ENCODE measurements at places on chromosomes 16 and 17.

DNA sequence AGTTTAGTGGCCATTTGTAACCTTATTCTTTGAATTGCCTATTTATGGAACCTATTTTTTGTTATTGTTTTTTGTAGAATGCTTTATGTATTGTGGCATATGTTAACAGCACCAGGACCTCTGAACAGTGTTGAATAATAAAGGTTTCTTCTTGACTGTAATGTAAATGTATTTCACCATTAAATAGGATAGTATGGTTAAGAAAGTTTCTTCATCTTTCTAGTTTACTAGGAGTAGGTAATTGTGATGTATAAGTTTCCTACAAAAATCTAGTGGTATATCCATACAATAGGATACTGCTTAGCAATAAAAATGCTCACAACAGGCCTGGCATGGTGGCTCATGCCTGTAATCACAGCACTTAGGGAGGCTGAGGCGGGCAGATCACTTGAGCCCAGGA, 52.3 kb downstream of the TAOK1 start:
- no peak for DNase-seq

DNA sequence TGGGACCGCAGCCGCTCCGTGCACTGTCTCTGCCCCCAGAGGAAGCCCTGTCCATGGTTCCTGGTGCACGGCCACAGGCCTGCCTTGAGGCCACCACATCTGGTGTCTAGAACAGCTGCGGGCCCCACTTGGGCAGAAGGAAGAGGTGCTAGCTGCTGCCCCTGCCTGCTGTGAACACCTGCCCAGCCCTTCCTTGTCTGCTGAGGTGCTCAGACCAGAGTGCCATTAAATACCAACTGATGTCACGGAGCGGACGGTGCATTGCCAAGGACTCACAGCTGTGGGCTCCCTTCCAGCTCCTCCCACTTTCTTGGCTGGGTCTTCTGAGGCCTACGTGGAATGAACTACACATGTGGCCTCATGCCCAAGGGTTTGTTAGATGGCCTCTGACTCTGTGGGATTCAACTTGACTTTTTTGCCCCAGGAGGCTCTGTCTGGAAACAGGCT, 146.1 kb downstream of the RAB11FIP4 start:
- no peak for DNase-seq

GRCh38 chr16:68290450-68290849, 20.3 kb downstream of the SLC7A6OS start:
- no peak for DNase-seq

DNA sequence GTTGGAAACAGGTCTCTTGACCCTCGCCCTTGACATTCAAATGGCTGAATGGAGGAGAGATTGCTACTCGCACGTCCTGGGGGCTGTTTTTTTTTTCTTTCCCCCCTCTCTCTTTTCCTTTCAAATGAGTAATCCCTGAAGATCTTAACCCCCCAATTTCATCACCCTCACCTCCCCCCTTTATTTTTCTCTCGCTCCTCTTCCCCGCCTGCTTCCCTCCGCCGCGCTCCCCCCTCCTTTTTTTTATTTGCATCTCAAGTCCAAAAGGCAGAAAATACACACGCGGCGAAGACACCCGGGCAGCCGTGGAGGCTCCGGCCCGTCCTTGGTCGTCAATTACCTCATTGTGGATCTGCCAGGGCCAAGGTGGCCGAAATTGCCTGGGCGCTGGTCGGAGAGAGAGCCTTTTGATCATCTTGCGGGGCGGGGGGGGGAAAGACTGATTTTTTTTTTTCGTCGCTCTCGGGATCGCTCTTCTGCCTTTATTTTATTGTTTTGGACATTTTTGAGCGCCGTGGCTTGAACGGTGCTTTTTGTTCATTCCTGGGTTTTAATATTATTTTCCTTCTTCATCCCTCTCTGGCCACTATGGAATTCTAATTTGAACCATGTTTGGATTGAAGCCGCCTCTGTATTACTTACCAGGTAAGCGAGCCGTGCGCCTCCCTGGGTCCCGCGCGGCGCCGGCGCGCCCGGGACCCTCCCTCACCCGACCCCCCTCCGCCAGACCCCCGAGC, 57.2 kb upstream of the GSE1 start:
- no peak for DNase-seq

- no peak for DNase-seq
These were observed 177.0 kb downstream of the RGS9 start for GRCh38 chr17:65314212-65314611.

GRCh38 chr17:47423406-47424295, 99.9 kb downstream of the EFCAB13 start:
- DNase-seq: peak; percentile 3

- DNase-seq: no peak
These were observed 532 bp downstream of the ARRB2 start for GRCh38 chr17:4710693-4711634.

DNA sequence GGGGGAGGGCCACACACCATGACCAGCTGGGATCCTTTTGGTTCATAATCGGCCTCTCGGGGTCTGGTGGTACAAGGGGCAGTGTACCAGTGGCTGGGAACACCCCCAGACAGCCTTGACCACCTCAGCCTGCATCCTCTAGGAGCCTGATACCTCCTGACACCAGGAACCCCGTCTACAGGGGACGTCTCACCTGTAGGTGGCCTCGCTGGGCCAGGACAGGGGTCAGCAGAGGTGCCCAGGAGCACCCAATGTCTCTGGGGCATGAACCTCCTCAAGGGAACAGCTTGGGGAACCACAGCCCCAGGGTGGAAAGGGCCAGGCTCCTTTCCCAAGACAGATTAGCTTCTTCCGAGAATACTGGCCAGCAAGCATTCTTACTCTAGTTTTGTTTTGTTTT, 2.5 kb upstream of the METRNL start:
- DNase-seq: no peak

DNA sequence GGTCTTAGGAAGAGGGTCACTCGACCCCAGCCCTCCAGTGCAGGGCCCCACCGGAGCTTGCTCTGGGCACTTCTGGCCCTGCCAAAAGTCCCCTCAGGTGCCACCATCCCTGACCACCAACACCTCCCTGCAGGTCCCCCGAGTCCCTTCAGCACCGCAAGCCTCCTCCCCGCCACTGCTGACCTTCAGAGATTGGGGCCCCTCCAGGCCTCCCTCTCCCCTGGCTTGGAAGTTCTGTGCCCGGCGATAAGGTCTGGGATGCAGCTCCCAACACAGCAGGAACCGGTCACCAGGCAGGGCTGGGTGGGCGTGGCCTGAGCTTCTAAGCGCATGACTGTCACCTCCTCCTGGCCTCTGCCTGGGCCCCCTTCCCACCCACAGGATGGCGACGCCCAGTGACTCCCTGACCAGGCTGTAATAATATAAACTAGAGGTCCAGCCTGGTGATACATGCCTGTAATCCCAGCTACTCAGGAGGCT, 11.2 kb downstream of the PIEZO1 start:
- peak; percentile 75 for DNase-seq

DNA sequence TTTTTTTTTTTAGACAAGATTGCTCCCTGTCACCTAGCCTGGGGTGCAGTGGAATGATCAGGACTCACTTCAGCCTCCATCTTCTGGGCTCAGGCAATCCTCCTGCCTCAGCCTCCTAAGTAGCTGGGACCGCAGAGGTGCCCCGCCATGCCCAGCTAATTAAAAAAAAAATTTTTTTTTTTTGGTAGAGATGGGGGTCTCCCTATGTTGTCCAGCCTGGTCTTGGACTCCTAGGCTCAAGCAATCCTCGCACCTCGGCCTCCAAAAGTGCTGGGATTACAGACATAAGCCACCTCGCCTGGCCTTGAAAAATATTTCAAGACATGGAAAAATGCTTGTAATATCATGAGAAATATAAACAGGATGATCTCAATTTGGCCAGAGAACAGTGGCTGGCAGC, 42.9 kb downstream of the HAPSTR1 start:
- no peak for DNase-seq

- DNase-seq: no peak
These were observed 30.0 kb downstream of the B9D1 start for GRCh38 chr17:19332371-19333131.

DNA sequence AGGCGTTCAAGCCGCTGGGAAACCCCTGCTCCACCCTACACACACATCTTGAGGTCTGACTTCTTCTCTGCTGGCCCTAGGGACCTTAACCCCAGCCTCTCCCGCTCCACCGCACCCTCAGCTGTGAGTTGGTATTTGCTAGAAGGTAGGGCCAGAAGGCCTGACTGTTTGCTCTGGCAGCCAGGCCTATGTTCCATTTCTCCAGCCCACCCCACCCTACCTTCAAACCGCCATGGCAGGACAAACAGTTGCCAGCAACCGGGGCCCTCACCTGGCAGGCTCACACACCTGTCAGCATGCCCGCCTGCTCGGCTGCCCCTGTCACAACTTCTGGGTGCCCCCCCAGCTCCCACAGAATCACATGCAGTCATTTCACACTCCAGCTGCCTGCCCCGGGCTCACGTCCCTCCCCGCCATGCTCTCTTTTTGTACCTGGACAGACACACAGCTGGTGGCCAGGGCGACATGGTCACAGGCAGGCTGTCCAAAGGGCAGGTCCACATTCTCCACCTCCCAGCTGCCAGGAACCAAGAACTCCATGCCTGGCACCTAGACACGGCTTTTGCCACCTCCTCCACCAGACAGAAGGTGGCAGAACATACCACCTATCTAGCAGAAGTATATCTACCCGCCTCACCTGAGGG, 2.6 kb upstream of the ATP2A3 start:
- DNase-seq: no peak

DNA sequence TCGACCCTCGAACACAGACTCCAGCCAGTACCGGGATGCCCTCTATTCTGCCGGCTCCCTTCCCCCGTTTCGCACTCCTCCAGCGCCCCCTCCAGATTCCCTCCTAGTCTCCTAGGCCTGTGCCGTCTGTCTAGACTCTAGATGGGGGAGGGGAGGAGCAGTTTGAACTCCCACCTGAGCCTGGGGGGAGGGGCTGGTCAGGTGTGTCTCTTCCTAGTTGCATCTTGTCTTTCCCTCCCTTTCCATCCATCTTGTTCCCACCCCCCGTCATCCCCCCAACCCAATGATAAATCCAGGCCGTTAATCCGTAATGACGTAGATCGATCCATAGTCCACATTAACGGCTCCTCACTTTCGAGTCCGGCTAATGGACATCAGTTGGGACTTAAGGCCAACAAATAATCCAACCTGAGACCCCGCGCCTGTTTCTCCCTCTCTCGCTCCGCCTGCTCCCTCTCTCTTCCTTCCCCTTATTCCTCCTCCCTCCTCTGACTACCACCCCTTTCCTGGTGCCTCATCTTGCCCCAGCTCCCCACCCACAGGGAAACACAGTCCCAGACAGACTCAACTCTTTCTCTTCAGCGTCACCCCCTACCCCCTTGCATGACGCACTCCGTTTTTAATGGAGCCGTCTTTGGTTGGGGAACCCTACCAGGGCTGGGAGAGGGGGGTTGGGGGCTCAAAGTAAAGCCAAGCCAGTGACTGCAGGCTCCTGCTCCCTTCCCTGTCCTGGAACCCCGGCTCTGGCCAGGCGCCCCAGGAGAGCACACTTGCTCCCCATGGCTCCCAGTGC, 3.4 kb upstream of the HOXB5 start:
- no peak for DNase-seq

DNA sequence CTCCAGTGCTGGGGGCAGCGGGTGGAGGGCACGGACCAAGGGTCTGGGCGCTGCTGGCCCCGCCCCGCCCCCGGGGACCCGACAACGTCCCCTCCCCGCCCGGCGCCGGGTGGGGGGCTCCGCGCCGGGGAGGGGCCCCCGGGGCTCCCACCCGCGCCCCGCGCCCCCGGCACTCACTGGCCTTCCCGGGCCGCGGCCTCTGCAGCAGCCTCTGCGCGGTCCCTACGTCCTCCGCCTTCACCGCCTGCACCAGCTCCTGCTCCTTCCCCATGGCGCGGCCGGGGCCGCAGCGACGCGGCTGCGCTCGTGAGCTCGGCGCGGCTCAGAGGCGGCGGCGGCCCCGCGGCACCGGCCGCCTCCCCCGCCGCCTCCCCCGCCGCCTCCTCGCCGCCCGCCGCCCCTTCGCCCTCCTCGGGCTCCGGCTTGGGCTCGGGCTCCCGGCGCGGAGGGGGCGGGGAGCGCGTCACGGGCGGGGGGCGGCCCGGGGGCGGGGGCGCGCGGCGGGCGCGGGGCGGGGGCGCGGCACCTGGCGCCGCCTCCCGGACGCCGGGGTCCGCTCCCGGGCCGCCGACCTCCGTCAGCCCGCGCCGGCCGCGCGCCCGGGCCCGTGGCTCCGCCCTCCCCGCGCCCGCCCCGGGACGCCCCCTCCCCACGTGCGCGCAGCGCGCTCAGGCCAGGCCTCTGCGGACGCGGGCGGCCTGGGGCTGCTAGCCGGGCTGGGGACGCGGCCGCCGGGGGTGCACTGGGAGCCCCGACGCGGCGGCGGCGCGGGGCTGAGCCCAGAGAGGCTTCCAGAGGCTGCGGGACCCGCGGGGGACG, at the start of gene CASKIN1:
Gene CASKIN1, minus strand, starts transcription at position 444 of the 819 bp plus-strand sequence. Its CDS starts 173 bp downstream, at position 271.
- DNase-seq: peak; percentile 39

DNA sequence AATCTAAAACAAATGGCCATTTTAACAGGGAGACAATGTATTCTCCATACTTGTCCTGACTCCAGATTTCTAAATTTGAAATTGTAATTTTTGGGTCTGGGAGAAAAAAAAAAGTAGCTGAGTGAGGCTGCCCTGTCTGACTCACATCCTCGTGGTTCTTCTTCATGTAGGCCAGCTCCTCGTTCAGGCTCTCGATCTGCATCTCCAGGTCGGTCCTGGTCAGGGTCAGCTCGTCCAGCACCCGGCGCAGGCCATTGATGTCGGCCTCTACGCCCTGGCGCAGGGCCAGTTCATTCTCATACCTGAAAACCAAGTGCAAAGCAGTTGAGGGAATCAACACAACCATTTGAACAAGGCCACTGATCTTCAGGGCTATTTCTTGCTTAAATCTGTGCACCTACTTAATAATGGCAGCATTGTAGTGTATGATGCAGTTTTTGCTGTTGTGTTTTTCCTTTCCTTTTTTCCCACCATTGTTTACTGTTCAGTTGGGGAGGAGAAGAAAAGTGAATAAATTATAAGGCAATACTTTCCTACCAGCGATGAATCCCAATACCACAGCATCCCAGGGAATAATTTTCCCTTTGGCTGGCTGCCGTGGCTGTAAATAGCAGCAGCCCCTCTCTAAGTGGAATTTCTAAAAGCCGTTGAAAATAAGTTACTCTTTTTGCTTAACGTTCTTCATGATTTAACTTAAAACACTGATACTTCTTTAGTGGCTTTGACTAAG, 2.2 kb downstream of the KRT12 start:
- DNase-seq: no peak

DNA sequence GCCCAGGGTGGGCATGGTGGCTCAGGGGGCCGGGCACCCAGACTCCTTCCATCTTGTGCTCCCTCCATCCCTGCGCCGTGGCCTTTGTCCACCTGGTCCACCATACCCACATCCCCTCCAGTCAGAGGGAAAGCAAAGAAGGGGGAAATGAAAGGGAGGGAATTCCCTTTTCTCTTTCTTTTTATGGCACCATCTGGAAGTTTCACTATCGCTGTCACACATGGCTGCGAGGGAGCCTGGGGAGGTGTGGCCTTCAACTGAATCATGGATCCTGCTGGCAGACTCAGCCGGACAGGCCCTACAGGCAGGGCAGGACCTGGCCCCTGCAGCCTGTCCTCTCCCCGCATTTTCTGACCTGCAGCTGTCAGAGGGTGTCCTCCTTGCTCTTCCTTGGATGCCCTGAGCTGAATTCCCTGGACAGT, 6.2 kb downstream of the SLC12A3 start:
- DNase-seq: peak; percentile 94

- DNase-seq: no peak
These were observed 2.6 kb downstream of the PRAC1 start for GRCh38 chr17:48719642-48720265.
